ENCODE measurements at places on chromosomes 6 and 20. TPM values are rescaled to one million over a fixed set of nuclear protein-coding genes. Genes with fewer than 3 reads are reported as not detected.

The COL21A1 gene
- 1.6 TPM for total RNA-seq

The USP49 gene
- total RNA-seq = 10.6 TPM

The ERVFRD-1 gene
- not detected for total RNA-seq

GRCh38 chr6:157232161-157232895 lies 91.0 kb downstream of the TMEM242 start:
- no peak for DNase-seq

GRCh38 chr6:157937916-157938315 lies 43.7 kb upstream of the SYNJ2 start:
- DNase-seq = no peak

GRCh38 chr6:106519460-106520394 lies 109.6 kb downstream of the RTN4IP1 start:
- no peak for DNase-seq
